ENCODE measurements at places on chromosomes 13 and 19.
A peak's percentile ranks its signal among the peaks of the same experiment; 100 is the strongest.

DNA sequence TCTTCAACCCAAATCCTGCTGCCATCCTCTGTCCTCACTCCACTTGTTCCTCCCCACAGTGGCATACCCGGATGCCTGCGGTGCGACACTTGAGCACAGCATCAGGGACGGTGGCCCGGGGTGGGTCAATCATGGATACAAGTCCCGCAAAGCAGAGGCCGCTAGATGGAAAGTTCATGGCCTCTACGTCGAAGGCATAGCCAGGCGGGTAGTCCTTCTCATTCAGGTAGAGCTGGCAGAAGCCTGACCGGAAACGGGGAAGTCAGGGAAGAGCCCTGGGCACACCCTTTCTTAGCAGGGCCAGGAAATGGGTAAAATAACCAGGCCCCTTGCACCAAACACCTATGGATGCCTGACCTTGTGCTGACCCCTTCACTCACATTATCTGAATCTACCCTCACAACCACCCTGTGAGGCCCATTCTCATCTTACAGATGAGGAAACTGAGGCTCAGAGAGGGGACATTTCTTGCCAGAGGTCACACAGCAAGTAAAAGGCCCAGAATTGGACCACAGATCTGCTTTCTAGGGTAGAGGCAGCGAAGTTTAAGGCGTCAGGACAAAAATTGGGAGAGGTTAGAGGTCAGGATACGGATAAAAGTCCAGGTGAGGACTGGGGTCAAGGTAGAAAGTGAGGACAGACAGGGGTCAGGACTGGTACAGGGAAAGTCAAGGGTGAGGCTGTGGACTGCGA is 6.5 kb downstream of the ATP4A start:
- no peak for DNase-seq

DNA sequence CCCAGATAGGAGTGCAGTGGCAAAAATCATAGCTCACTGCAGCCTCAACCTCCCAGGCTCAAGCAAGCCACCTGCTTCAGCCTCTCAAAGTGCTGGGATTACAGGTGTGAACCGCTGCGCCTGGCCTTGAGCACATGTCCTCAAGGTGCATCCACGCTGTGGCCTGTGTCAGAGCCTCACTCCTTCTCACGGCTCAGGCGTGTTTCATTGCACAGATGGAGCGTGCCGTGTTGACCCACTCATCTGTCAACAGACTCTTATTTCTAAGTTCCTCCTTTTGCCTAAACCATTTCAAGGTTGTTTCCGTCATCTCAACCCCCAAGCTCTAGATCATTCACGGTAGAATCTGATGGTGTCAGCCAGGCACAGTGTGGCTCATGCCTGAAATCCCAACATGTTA is 28.2 kb downstream of the ATP8B3 start:
- DNase-seq, result no peak

- DNase-seq, result peak; percentile 68
These were observed 738.2 kb downstream of the GPC5 start for GRCh38 chr13:92136449-92137155.

DNA sequence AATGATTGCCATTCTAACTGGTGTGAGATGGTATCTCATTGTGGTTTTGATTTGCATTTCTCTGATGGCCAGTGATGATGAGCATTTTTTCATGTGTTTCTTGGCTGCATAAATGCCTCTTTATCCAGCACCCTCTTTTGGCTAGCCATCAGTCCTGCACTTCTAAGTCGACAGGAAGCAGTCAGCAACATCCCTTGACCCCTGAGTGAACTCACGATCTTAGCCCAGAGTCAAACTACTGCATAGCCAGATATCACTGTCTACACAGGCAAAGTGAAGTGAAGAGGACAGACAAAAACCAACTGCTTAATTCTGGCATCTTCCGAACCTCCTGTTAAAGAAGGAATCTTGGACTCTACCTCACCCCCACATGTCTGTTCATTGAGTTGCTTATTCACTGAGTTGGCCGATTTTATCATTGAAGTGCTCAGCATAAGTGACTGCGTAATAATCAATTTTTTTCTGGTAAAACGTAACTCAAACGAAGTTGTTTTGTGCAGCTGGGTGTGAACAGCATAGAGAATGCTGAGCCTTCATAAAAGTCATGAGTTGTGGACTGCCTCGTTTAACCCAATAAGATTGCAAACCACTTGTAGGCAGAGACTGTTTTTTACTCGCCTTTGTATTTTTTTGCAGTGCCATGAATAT is 304.2 kb downstream of the COG6 start:
- no peak for DNase-seq

GRCh38 chr13:102394158-102395053 is 7.4 kb downstream of the FGF14 start:
- peak; percentile 80 for DNase-seq

DNA sequence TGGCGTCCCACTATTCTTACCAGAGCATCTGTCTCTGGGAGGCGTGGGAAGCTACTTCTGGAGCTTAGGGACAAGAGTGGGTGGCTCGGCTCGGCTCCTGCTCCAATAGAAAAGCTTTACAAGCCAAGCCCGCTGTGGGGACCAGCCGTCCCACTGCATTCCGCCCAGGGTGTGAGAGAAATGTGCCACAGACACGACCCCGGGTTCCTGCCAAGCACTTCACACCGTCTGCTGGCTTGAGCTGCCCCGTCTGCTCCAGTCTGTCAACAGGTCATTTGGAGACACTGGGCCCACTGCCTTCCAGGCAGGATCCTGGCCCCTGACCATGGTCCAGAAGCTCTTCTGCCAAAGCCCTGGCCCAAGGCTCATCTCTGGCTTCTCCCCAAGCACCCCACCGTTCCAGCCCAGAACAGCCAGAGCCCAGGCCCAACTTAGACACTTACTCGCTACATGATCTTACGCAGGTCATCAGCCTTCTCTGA is 6.5 kb upstream of the FKRP start:
- DNase-seq, result no peak

GRCh38 chr19:57269515-57270250 is 10.6 kb upstream of the ZNF460 start:
- DNase-seq, result peak; percentile 89

DNA sequence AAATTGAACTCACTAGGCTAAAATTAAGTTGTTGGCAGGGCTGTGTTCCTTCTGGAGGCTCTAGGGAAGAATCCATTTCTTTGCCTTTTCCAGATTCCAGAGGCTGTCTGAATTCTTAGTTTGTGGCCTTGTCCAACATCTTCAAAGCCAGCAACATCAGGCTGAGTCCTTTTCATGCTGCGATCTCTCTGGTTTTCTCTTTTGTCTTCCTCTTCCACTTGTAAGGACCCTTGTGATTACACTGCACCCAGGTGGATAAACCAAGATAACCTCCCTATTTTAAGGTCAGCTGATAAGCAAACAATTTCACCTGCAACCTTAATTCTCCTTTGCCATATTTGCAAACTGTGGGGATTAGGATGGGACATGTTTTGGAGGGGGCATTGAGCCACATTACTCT is 11.5 kb downstream of the UTP14C start:
- DNase-seq, result no peak

DNA sequence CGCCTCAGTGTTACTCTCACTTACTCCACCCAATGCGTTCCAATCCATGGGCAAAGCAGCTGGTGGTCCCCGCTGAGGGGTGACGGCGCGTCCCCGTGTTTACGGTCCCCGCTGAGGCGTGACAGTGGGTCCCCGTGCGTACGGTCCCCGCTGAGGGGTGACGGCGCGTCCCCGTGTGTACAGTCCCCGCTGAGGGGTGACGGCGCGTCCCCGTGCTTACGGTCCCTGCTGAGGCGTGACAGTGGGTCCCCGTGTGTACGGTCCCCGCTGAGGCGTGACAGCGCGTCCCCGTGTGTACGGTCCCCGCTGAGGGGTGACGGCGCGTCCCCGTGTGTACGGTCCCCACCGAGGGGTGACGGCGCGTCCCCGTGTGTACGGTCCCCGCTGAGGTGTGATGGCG is 19.5 kb downstream of the CFAP97D2 start:
- no peak for DNase-seq

DNA sequence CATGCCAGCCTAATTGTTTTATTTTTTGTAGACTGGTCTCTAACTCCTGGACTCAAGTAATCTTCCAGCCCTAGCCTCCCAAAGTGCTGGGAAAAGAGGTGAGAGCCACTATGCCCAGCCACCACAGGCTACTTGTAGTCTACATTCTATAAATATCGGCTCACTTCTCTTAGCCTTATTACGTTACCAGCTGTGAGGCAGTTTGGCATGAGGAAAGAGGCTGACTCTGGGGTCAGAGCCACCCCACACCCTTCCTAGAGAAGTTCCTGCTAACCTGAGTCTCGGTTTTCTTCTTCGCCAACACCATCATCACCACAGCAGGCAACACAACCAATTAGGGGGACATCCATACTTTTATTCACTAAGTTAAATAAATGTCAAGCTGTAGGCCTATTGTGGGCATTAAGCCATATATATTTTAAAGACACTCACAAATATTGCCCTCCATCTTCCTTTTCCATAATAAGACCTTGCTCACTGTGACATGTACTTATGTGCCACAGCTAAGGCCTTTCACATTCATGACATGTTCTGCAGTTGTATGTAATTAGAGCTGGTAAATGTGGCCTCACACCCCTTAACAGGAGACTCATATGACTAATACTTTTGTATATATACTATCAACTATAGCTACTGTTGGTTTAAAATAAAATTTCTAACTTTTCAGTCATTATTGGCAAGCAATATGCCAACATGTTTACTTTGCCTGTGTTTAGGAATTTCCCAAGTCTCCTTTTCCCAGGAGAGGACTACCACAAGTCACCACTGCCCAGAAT is 5.7 kb downstream of the SLC25A30 start:
- peak; percentile 63 for DNase-seq

GRCh38 chr13:112150352-112150751 is 83.4 kb downstream of the SOX1 start:
- no peak for DNase-seq

GRCh38 chr13:91664039-91664438 is 265.6 kb downstream of the GPC5 start:
- DNase-seq, result no peak

- DNase-seq, result no peak
These were observed 19.8 kb downstream of the ADPRHL1 start for GRCh38 chr13:113433391-113433916.

GRCh38 chr19:5676772-5677105 is 3.6 kb downstream of the MICOS13 start:
- no peak for DNase-seq

DNA sequence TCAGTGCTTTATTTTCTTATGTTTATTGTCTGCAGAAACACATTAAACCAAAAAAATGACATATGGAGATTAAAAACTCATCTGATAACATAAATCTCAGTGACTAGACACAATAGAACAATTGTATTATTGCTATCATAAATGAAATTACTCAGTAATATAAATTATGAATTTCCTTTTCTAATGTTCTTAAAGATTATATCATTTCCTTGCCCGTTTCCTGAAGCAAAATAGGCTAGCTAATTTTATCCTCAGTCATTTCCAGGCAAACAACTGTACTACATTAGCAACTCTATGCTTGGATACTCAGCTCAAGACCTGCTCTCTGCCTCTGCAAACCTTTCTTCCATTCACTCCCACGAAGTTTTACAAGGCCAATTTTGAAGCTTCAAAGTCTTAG is 61.2 kb downstream of the RFC3 start:
- no peak for DNase-seq

- DNase-seq, result no peak
These were observed 125.3 kb downstream of the TSHZ3 start for GRCh38 chr19:31223740-31224534.

GRCh38 chr13:112850273-112850672 is 118.7 kb upstream of the MCF2L start:
- peak; percentile 41 for DNase-seq

- no peak for DNase-seq
These were observed 1.8 kb downstream of the DACH1 start for GRCh38 chr13:71864986-71865873.

GRCh38 chr13:75704194-75704926 is 68.2 kb downstream of the LMO7 start:
- DNase-seq, result peak; percentile 42

DNA sequence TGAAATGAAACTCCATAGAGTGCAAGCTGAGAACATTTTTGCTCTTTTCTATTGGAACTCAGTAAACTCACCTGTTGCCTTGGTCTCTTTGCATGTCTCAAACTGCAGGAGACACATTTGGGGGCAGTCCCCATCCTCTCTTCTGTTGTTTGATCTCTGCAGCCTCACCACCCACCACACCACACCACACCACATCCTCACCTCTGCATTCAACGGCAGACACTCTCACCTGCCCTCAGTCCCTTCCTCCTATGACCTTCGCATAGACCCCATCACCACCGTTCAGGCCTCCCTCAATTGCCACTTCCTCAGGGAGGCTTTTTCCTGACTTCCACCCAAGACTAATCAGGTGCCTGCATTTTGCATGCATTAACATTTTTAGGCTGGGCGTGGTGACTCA is 14.4 kb upstream of the TPM4 start:
- DNase-seq, result no peak

- DNase-seq, result no peak
These were observed at the start of gene FARP1 for GRCh38 chr13:98142380-98143156. FARP1 (plus strand) TSS chr13:98143094; CDS start chr13:98213243, 70,149 bp downstream.
